Stimulated activated memory B cell treated with anti-CD40 and anti-IgM and Interleukin-4, amounts not matched to agents 10 μg/mL and 1 μg/mL and 100 μg/mL, for 72 hours (primary cell): ENCODE measurements at places on chromosomes 3 and 15.

GRCh38 chr3:119349354-119350041 is 55.3 kb downstream of the ARHGAP31 start:
- no peak for ATAC-seq

DNA sequence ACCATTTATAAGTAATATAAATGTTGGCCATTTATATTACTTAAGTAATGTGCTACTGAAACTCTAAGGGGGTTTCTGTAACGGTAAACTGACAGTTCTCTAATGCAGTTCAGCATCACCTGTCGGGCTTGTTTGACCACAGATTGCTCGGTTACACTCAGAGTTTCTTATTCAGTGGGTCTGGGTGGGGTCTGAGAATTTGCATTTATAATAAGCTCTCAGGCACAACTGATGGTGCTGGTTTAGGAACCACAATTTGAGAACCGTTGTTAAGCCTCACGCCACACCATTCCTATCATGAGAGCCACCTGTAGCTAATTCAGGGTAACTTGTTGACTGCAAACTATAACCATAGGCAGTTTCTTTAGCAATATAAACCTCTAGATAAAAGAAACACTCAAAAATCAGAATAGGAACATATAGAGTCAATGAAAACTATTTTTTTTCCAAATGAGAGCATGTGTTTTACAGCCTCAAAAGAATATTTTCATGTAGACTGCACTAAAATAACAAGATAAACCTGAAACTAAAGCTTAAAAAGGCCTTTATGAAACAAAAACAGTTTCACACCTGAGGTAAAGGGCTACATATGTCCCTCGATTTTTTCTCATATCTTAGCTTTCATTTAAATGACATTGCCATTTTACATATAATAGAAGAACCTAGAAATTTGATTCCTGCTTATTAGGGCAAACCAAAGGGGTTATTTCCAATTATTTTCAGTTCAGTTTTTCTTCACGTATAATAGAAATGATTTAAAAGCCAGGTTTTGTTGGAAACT is 604.8 kb downstream of the UNC13C start:
- no peak for ATAC-seq

- no peak for ATAC-seq
These were observed 18.7 kb downstream of the STARD9 start for GRCh38 chr15:42594095-42594494.

GRCh38 chr3:129336093-129336706 is 57.5 kb downstream of the HMCES start:
- peak; percentile 31 for ATAC-seq

- no peak for ATAC-seq
These were observed 1.8 kb upstream of the SRGAP3 start for GRCh38 chr3:9251055-9251786.

GRCh38 chr3:16430717-16431630 is 82.5 kb downstream of the RFTN1 start:
- peak; percentile 95 for ATAC-seq

- no peak for ATAC-seq
These were observed 248.9 kb downstream of the THSD4 start for GRCh38 chr15:71364117-71364584.

- no peak for ATAC-seq
These were observed 106.9 kb downstream of the LRRK1 start for GRCh38 chr15:101025896-101026631.

- ATAC-seq, result no peak
These were observed 40.8 kb downstream of the MGLL start for GRCh38 chr3:127781411-127782001.

DNA sequence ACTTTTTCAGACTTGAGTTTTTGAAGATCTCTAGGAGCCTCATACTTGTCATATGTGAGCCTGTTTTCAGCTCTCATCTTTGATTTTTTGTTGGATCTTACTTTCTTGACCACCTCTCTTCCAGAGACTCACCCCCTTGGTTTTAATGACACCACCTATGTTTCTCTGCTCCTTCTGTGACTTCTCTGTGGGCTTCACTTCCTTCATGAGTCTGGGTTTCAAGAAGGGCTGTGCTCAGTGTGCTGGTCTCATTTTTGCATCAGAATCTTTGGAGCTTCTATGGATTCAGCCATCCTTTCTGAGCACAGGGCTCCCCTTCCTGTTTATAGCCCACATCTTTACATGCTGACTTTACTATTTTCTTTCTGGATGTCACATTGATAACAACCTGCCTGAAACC is 17.7 kb downstream of the PPM1L start:
- ATAC-seq, result no peak

DNA sequence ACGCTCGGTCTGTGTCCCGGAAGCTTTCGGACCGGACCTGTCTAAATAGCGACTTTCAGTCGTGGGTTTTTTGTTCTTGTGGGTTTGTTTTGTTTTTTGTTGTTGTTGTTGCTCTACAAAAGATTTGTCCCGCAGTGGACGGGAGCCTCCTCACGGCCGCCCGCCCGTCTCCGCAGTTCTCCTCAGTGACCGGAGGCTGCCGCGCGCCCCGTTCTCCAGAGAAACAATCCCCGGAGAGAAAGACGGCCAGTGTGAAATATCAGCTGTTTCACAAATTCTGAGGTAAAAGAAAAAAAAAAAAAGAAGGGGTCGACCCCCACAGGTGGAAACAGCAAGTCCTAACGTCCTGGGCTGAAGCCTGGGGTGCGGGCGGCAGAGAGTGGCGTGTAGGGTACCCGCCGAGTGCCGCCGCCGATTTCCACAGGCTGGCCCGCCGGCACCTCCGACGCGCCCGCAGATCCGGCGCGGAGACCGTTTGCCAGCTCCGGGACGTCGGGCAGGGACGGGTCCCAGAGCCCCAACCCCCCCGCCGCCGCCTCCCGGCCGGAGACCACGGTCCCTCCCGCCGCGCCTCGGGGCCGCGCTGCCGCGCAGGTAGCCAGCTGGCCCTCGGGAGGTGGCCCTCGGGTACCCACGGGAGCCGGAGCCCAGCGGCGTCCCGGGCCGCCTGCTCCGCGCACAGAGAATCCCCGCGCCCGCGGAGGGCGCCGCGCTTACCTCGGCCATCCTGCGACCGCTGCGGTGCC is 478 bp downstream of the BNC1 start:
- ATAC-seq, result no peak

- ATAC-seq, result no peak
These were observed 37.7 kb downstream of the FAM174B start for GRCh38 chr15:92617549-92618520.

GRCh38 chr3:34547297-34547920 is 749.0 kb downstream of the PDCD6IP start:
- ATAC-seq, result no peak

GRCh38 chr15:62254137-62254934 is 89.3 kb upstream of the C2CD4B start:
- no peak for ATAC-seq

DNA sequence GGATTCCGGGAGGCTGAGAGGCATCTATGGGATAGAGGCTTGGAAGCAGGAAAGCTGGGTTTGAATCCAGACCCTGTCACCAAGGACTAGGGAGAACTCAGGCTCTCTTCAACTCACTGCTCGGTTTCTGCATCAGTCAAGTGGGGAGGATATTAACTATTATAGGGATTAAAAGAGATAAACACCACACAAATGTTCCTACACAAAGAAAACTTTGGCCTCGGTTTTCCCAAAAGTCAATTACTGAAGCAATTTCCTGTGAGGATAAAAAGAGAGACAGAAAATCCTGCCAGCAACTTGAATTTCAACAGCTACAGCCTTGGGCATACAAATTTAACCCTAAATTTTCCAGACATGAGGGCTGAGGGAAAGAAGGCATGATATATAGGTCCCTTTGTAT is 36.0 kb downstream of the ITGB5 start:
- no peak for ATAC-seq

DNA sequence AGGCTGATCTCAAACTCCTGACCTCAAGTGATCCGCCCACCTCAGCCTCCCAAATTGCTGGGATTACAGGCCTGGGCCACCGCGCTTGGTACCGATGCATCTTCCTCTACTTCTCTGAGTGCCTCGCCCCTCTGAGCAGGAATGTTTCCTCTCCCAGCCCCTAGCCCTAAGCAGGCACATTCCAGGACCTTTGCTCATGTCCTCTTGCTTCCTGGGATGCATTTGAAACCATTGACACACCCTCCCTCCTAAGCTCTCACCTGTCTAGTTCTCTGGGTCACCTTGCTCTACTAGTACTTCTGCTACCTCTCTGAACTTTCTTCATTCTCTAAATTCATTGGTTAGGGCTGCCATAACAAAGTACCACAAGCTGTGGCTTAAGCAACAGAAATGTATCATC is 17.9 kb upstream of the UACA start:
- ATAC-seq, result no peak

DNA sequence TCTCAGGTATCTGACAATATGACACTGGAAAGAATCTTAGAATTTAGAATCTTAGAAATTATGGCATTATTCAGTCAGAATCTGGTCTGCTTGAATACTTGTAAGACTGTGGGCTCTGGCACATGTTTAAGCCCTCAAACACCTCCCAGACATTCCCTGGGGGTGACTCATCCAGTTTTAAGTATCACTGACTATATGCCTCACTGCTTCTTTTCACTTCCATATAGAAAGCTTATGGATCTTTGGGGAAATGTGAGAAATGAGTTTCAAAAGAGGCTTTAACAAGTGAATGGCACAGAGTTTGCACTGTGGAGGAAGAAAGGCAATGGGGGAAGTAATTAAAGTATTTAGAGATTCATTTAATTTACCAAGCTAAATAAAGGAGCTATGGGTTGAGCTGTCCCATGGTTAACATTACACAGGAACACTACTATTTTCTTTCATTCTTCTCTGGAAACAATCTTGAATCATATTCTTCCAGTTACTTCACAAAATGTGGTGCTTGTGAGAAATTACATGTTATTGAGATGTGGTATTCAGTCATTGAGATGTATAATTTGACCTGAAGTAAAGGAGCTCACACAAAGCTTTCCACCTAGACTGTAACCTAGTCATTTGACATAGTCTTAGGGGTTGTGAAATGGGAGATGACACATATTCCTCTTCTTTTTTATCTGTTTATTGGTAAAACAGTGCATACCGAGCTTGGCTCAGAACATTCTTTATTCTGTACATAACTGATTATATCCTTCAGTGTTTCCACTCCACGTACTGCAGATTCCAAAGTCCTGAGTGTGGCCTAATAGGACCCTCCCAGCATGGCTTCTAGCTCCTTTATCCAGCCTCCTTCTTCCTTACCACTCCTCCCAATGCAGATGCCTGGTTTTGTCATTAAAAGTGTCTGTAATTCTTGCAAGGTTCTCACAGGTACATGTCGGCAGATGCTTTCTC is 544.6 kb upstream of the NECTIN3 start:
- no peak for ATAC-seq
